ENCODE measurements at places on chromosomes 6 and 20. TPM values are rescaled to one million over a fixed set of nuclear protein-coding genes. Genes with fewer than 3 reads are reported as not detected.

Gene VSTM2L
- total RNA-seq: 0.96 TPM

GRCh38 chr6:5567352-5567751, 306.0 kb downstream of the FARS2 start:
- 0 out of 2 replicates have a peak, but pooled peaks cover 4% of the 10 kb centered on the region for H3K36me3 ChIP-seq
- DNase-seq: no peak
- peaks cover 21% of the 10 kb centered on the region for H3K4me1 ChIP-seq
- no peak overlapping the region for H3K4me3 ChIP-seq
- no peak overlapping the region for H3K27ac ChIP-seq
- no peaks in the 10 kb centered on the region for H3K27me3 ChIP-seq

DNA sequence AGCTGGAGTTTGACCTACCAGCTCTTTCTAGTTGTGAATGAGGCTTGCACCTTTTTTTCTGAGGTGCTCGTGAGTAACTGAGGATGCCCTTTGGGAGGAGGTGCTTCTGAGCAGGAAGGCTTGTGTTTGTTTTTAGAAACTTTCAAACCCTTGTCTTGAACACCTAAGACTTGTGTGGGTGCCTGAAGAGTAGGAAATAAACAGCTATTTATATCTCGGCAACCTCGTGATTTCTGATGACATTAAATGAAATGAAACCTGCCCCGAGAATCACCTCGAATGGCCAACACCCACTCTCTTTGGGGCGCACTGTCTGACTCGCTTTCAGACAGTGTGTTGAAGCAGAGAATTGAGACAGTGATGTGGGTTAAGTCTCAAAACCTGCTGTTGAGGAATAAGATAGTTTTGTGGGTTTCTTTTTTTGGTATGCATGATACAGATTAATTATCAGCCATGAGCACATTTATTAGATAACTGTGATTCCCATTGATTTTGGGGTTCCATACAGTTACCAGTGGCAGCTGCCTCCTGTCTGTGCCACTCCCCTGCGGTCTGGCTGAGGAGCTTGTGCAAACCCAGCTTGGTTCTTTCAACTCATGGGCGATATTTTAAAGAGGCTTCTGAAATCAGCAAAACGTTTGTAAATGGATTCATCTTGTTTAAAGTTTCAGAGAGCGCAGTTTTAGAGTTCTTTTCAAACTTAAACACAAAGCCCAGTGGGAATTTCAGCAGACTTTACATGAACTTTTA, 8.4 kb downstream of the IRF4 start:
- peaks cover 9% of the 10 kb centered on the region for H3K36me3 ChIP-seq
- H3K4me1 ChIP-seq: no peaks in the 10 kb centered on the region
- H3K27ac ChIP-seq: no peak overlapping the region
- no peak for DNase-seq
- no peak overlapping the region for H3K4me3 ChIP-seq

GRCh38 chr6:54267798-54268197, 40.4 kb upstream of the TINAG start:
- H3K4me1 ChIP-seq: peaks cover 7% of the 10 kb centered on the region
- DNase-seq: peak; percentile 32
- H3K4me3 ChIP-seq: no peak overlapping the region
- no peak overlapping the region for H3K27ac ChIP-seq
- H3K27me3 ChIP-seq: no peaks in the 10 kb centered on the region
- no peaks in the 10 kb centered on the region for H3K36me3 ChIP-seq

Gene VSX1
- not detected for total RNA-seq

GRCh38 chr6:8080362-8081151, 16.4 kb upstream of the BLOC1S5 start:
- H3K4me3 ChIP-seq: peak overlapping the region; percentile 25
- peaks cover 30% of the 10 kb centered on the region for H3K36me3 ChIP-seq
- DNase-seq: peak; percentile 25
- H3K4me1 ChIP-seq: peaks cover 72% of the 10 kb centered on the region
- no peaks in the 10 kb centered on the region for H3K27me3 ChIP-seq

- H3K27ac ChIP-seq: no peak overlapping the region
- peaks cover 22% of the 10 kb centered on the region for H3K27me3 ChIP-seq
- H3K36me3 ChIP-seq: no peaks in the 10 kb centered on the region
- H3K4me1 ChIP-seq: no peaks in the 10 kb centered on the region
Measured at GRCh38 chr20:24806705-24807676, 142.1 kb upstream of the CST7 start.

GRCh38 chr20:62063315-62063980, 2.2 kb downstream of the TAF4 start:
- H3K27ac ChIP-seq: no peak overlapping the region
- H3K36me3 ChIP-seq: no peaks in the 10 kb centered on the region
- no peak for DNase-seq
- H3K27me3 ChIP-seq: peaks cover 6% of the 10 kb centered on the region
- H3K4me3 ChIP-seq: peak overlapping the region; percentile 80

Gene BPIFB1
- total RNA-seq: not detected

DNA sequence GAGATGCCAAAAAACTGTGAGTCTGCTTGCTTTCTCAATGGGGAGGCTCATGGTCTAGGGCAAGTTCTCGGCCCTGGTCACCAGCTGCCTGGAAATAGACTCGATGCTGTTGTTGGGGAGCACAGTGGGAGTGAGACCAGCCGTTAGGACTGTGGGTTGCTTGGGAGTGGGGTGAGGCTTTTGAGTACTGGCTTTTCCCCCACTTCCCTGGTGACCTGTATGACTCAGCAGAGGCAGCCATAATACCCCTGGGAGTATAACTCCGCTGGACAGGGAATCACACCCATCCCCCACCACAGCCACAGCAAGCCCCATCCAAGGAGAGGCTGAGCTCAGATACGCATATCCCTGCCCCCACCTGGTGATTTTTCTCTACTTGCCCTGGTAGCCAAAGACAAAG, 48.9 kb upstream of the OGFRL1 start:
- H3K27ac ChIP-seq: no peak overlapping the region
- H3K4me1 ChIP-seq: peaks cover 17% of the 10 kb centered on the region
- H3K36me3 ChIP-seq: peaks cover 13% of the 10 kb centered on the region
- no peak for DNase-seq
- no peak overlapping the region for H3K4me3 ChIP-seq
- H3K27me3 ChIP-seq: no peaks in the 10 kb centered on the region

DNA sequence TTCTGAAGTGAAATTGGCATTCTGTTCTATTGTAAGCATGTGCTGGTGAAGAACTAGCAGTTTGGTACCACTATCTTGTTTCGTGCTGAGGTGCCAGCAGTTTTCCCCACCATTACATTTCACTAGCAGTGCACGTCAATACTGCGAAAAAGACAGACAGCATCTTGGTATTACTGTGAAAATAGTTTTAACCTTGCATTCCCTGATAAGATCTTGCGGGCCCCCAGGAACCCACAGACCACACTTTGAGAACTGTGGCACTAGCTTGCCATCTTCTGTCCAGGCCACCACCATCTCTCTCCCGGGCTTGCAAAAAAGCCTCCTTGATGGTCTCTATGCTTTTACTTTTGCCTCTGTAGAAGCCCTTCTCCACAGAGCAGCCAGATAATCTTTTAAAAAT, 185.7 kb downstream of the BACH2 start:
- H3K4me3 ChIP-seq: no peak overlapping the region
- no peak overlapping the region for H3K27ac ChIP-seq
- peaks cover 5% of the 10 kb centered on the region for H3K36me3 ChIP-seq
- no peak for DNase-seq

DNA sequence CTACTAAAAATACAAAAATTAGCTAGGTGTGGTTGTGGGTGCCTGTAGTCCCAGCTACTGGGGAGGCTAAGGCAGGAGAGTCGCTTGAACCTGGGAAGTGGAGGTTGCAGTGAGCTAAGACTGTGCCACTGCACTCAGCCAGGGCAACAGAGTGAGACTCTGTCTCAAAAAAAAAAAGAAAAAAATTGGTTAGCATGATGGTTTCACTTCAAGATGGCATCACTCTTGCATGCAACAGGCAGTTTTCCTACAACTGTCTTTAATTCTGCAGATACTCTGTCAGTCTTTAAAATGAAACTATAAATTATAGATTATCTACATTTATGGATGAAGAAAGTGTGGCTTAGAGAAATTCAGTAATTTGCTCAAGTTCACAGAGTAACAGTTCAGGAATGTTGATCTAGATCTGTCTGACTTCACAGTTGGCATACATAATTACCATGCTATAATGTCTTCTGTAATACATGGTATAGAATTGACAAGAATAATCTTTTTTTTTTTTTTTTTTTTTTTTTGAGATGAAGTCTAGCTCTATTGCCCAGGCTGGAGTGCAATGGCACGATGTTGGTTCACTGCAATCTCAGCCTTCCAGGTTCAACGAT, 27.0 kb downstream of the ITCH start:
- H3K27me3 ChIP-seq: no peaks in the 10 kb centered on the region
- peak; percentile 7 for DNase-seq
- H3K36me3 ChIP-seq: peaks cover 22% of the 10 kb centered on the region
- peak overlapping the region; percentile 16 for H3K4me3 ChIP-seq
- peak overlapping the region; percentile 68 for H3K27ac ChIP-seq

Gene DYNLT2
- total RNA-seq: 0.56 TPM

DNA sequence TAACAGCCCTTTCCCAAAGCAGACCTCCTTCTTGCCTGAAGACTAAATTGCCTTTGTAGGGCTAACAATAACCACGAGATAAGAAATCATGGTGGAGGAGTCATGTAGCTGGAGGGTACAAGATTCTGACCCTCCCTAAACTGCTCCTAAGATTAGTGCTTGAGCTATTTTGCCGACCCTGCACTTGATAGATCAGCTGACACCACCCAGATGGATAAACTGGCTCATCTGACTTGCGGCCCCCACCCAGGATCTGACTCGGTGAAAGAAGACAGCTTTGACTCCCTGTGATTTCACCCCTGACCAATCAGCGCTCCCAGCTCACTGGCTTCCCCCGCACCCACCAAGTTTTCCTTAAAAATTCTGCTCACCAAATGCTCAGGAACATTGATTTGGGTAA, 57.6 kb upstream of the UNC93A start:
- H3K27me3 ChIP-seq: no peaks in the 10 kb centered on the region
- H3K36me3 ChIP-seq: no peaks in the 10 kb centered on the region
- H3K4me3 ChIP-seq: no peak overlapping the region
- H3K4me1 ChIP-seq: no peaks in the 10 kb centered on the region
- H3K27ac ChIP-seq: no peak overlapping the region

DNA sequence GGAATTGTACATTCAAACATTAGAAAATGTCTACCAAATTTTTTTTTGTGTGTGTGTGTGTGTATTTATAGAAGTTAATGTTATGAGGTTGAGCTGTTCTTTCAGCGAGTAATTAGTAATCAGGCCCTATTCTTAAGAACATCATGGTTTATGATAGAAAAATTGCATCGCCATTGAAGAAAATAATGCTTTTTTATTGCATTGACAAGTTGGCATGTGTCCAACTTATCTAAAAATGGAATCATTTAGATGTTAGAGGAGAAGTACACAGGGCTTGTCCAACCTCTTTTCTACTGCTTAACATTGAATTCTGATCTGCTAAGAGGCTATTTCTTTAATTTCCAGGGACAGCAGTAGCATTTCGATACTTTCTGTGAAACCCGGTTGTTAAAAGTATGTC, 61.6 kb upstream of the ADGRG6 start:
- no peaks in the 10 kb centered on the region for H3K36me3 ChIP-seq
- H3K27ac ChIP-seq: no peak overlapping the region
- no peak for DNase-seq
- H3K27me3 ChIP-seq: no peaks in the 10 kb centered on the region
- H3K4me1 ChIP-seq: peaks cover 21% of the 10 kb centered on the region
- no peak overlapping the region for H3K4me3 ChIP-seq

Gene SPTLC3
- total RNA-seq: not detected

- peaks cover 2% of the 10 kb centered on the region for H3K27me3 ChIP-seq
- no peak overlapping the region for H3K4me3 ChIP-seq
- H3K27ac ChIP-seq: peak overlapping the region; percentile 68
- DNase-seq: peak; percentile 62
- H3K36me3 ChIP-seq: no peaks in the 10 kb centered on the region
Measured at GRCh38 chr6:135811644-135812526, 39.6 kb upstream of the PDE7B start.

Gene POU3F2
- total RNA-seq: 0.05 TPM

Gene C2
- total RNA-seq: 0.34 TPM

GRCh38 chr6:75089921-75090320, 115.9 kb downstream of the COL12A1 start:
- no peak for DNase-seq
- peaks cover 10% of the 10 kb centered on the region for H3K4me1 ChIP-seq
- peaks cover 31% of the 10 kb centered on the region for H3K36me3 ChIP-seq
- no peak overlapping the region for H3K27ac ChIP-seq
- H3K4me3 ChIP-seq: no peak overlapping the region
- peaks cover 5% of the 10 kb centered on the region for H3K27me3 ChIP-seq

Gene KCNK16
- not detected for total RNA-seq

- peaks cover 12% of the 10 kb centered on the region for H3K4me1 ChIP-seq
- no peak overlapping the region for H3K4me3 ChIP-seq
- peaks cover 3% of the 10 kb centered on the region for H3K27me3 ChIP-seq
Measured at GRCh38 chr6:163963205-163964120, 548.9 kb downstream of the QKI start.

DNA sequence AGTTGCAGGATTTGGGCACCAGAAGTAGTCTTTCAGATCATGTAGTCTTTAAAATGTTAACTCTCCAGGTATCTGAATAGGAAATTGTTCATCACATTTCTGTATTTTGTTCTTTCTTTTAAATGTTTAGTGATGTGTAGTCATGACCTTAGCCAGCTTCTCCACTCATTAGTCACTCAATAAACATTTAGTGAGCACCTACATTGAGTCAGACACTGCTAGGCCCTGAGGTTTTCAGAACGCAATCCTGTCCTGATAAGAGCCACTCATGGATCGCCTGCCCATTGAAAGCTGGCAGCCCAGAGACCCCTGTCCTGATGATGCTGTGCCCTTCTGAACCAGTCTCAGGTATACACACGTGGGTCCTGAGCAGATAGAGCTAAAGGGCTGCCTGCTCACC, 163.4 kb upstream of the HEY2 start:
- H3K27me3 ChIP-seq: no peaks in the 10 kb centered on the region
- no peaks in the 10 kb centered on the region for H3K4me1 ChIP-seq
- no peak overlapping the region for H3K27ac ChIP-seq
- no peak overlapping the region for H3K4me3 ChIP-seq
- no peak for DNase-seq

All from HFFc6 (cell line).